ENCODE measurements at places on chromosomes 11 and 22.

GRCh38 chr11:69512136-69512535, 30.7 kb downstream of the LINC01488 start:
- DNase-seq: no peak

GRCh38 chr11:46835897-46836296, 10.2 kb downstream of the CKAP5 start:
- no peak for DNase-seq

GRCh38 chr11:1532606-1533341, 39.3 kb downstream of the DUSP8 start:
- DNase-seq: no peak

DNA sequence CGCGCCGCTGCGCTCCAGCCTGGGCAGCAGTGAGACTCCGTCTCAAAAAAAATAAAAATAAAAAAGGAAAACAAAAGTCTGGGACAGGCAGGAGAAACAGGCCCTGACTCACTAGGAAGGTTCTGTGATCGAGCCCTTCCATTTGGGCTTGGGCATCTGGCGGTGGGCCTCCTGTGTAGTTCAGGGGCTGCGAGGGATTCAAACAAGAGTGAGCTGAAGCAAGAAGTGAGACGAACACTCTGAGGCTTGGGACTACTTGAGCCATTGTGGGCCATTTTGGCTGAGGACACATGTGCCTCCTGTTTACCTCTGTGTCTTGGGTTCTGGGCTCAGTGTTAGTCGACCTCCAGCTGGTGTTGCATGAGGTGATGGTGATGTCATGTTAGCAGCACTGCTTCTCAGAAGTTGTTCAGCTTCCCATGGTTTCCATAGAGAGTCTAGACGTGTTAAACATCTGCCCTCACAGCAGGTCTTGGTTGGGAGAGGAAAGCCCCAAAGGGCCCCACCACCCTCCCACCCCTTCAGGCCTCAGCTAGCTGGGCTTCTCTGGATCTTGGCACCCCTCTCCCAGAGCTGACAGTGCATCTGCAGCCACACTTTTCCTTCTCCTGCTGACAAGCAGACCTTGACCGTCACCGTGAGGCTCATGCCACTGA, 57.8 kb downstream of the MED15 start:
- DNase-seq: no peak

GRCh38 chr22:32204856-32205722, at the start of gene RFPL2:
Gene RFPL2, minus strand, starts transcription at chr22:32205073. Its CDS starts 2,622 bp downstream, at chr22:32202451.
- no peak for DNase-seq

- no peak for DNase-seq
Measured at GRCh38 chr11:42006766-42007165, 547.3 kb upstream of the LRRC4C start.

- no peak for DNase-seq
Measured at GRCh38 chr11:24312464-24313238, 184.2 kb upstream of the LUZP2 start.

DNA sequence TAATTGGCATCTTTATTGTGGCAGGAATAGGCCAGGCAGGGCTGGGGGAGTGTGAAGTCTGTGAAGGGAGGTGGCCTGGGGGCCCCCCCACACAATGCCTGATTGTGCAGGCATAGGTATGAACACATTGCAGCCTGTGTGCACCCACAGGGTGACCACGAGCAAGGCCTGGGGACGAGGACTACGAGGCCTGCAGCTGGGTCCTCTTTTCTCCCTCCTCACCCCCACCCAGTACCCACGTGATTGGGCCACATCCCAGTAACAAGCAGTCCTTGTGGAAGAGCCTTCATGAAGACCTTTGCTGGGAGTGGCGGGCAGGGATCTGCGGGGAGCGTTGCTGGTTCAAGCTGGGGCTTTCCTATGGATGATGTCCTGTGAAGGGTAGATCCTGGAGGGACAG, 29.3 kb downstream of the ZBTB16 start:
- DNase-seq: no peak

- DNase-seq: no peak
Measured at GRCh38 chr11:44307340-44308099, 2.4 kb downstream of the ALX4 start.

Measured in activated CD8-positive, alpha-beta memory T cell treated with anti-CD3 and anti-CD28 coated beads for 48 hours (primary cell).